Femur (tissue), 1 donor: ENCODE measurements at places on chromosomes 12 and 14.

GRCh38 chr12:26037615-26038220 lies 79.2 kb downstream of the RASSF8 start:
- DNase-seq = no peak

DNA sequence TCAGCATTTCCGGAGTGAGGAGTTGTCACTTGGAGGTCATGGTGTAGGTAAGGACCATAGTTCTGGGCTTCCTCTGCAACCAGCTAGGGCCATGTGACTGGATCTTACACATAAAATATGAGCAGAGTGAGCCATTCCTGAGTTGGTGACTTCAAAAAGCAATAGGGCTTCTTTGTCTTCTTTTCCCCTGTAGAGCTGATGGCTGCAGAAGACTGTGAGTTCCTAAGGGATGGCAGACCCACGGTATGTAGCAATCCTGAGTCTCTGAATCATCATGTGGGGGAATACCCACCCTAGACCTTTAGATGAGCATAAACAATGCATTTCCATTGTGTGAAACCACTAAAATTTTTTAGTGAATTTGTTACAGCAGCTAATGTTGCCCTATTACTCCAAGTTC lies 151.1 kb upstream of the TBX3 start:
- no peak for DNase-seq

DNA sequence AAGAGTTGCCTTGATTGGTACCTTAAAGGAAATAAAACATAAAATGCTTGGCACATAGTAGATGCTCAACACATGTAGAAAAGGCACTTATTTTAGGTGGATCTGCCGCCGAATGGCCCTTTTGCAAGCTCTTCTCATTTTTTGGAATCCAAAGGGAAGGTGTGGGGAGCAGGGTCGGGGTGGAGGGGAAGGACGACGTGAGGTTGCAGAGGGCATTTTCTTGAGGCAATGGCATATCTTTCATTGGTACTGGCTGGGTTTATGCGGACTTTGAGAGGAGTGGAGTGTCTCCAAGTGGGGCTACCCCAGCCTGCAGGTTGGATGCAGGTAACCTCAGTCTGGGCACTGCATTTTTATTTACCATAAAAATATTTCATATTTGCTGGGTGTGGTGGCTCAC lies 8.1 kb downstream of the RTL1 start:
- no peak for DNase-seq

DNA sequence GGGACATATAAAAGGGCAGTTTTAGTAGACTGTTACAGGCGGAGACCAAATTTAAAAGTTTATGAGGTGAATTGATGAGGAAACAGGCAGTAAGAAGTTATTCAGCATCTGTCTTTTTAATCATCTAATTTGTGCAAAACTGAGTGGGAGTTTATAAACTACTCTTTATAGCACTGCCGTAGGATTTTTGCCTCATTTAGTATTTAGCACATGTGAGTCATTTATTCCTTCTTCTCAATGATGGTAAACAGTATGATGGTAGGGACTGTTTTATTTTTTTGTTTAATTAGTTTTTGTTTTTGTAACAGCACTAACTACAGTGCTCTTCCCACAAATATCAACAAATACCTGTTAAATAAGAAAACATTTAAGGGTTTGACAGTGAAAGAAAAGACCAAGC lies 20.6 kb downstream of the TOGARAM1 start:
- DNase-seq = no peak

GRCh38 chr14:94775091-94775870 lies 5.4 kb upstream of the GSC start:
- DNase-seq = no peak

GRCh38 chr14:49975799-49976198 lies 82.9 kb downstream of the ARF6 start:
- DNase-seq = no peak
